ENCODE measurements at places on chromosomes 5 and 9.
A peak's percentile ranks its signal among the peaks of the same experiment; 100 is the strongest.

DNA sequence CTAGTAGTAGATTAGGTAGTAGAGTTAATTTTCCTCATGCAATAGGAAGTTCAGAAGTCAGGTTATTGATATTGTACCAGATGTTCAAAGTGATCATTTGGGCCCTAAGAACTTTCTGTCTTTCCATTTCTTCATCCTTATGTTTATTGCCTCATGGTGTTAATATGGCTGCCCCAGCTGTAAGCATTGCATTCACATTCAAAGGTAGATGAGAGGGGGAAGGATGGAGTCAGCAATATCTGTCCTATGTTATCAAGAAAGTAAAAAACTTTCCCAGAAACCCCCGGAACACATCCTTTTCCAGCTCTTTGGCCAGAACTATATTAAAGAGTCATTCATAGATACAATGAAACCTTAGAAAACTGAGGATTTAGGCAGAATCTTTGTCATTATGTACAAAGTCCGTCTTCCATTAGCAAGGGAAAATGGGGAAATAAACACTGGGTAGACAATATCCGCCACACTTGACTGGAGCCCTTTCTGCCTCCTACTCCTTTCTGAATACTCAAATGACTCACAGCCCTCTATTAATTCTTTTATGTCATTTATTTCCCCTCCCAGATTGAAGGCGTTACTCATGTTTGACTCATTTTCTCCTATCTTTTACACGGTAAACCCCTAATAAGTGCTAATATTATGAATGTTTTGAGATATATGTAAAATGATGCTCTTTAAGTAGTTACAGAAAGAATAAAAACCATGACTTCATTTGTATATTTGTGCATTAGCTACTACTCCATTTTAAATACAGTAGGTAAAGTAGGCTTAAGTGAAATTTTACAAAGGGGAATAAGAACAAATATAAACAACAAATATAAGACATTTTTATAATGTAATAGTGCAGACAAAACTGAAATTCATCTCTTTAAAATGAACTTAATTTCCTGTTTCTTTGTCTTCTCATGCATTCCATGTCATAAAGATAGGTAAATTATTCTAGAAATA is 127.6 kb downstream of the SLF1 start:
- peak; percentile 47 for DNase-seq

GRCh38 chr9:91816356-91816755 is 133.7 kb downstream of the ROR2 start:
- DNase-seq, result no peak

DNA sequence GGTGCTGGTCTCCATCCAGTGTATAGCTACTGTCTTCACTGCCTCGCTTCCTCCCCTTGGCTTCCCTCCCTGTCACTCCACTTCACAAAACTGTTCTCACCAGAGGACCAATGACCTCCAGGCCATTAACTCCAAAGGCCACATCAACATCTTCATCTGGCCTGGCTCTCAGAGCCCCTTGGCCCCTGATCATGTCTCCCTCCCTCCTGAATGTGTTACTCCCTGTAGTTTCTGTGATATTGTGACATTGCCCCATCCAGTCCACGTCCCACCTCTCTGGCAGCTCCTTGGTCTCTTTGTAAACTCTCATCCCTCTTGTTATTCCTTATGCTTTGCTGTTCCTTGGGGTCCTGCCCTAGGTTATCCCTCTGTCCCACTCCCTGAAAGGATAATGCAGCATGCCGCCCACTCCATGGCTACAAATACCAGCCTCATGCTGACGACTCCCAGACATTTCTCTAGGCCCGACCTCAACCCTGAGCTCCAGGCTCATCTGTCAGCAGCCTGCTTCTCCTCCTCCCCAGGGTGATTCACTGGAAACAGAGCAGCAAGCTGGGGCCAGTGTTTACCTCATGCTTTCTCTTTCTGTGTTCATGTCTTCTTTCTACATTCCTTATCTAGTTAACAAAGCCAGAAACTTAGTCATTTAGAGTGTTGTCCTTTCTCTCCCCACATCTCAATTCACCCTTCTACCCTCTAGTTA is 312.2 kb downstream of the SPOCK1 start:
- peak; percentile 20 for DNase-seq

DNA sequence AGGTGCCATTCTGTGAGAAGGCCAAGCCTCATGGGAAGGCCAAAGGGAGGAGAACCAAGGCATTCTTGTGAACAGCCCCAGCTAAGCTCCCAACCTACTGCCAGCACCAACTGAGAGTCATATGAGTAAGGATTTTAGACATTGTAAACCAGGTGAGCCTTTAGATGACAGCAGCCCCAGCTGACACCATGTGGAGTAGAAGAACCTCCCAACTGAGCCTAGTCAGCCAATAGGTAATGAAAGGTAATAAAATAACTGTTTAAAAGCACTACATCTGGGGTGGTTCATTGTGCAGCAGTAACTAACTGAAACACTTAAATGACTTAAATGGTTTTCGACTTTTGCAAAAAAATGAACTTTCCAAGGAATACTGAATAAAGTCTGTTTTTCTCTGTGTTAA is 172.6 kb upstream of the KIF2A start:
- DNase-seq, result no peak

GRCh38 chr5:173015598-173016455 is 32.3 kb downstream of the ATP6V0E1 start:
- no peak for DNase-seq

DNA sequence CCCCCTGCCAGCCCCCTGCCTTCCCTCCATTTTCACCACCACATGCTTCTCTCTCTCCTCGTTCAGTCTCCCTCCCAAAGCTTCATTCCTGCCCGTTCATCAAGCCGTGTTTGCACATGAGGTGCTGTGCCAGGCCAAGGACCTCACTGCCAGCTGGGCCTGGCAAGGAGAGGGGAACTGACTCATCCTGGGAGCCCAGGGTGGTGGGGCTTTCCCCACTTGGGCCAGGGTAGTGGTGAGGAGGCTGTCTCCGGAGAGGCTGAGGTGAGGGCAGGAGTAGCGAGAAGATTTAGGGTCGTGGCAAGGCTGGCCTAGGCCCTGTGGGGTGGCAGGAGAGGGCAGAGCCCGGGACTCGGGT is 30.4 kb upstream of the NOTCH1 start:
- DNase-seq, result peak; percentile 84

GRCh38 chr9:2570615-2571479 is 50.7 kb upstream of the VLDLR start:
- peak; percentile 100 for DNase-seq

- no peak for DNase-seq
These were observed 36.0 kb upstream of the SVEP1 start for GRCh38 chr9:110615498-110615897.

DNA sequence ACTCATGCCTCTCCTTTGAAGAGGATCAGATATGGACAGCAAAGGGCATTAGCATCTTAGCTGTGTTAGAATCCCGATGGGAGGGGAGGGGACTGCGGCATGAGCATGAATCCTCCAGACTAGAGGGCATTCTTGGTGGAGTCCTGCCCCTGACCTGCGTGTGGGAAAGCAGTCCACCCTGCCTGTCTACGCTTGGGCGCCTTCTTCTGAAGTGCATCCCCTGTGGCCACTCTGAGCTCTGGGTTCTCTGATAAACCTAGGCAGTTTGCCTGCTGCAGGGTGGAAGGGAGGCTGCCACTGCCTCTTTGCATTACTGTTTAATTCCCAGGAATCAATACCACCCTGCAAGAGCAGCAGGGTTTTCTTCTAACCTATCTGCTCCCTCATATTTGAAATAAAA is 169.3 kb downstream of the INSYN2B start:
- no peak for DNase-seq

- peak; percentile 54 for DNase-seq
These were observed 1050.2 kb downstream of the CDH12 start for GRCh38 chr5:21802869-21803490.

DNA sequence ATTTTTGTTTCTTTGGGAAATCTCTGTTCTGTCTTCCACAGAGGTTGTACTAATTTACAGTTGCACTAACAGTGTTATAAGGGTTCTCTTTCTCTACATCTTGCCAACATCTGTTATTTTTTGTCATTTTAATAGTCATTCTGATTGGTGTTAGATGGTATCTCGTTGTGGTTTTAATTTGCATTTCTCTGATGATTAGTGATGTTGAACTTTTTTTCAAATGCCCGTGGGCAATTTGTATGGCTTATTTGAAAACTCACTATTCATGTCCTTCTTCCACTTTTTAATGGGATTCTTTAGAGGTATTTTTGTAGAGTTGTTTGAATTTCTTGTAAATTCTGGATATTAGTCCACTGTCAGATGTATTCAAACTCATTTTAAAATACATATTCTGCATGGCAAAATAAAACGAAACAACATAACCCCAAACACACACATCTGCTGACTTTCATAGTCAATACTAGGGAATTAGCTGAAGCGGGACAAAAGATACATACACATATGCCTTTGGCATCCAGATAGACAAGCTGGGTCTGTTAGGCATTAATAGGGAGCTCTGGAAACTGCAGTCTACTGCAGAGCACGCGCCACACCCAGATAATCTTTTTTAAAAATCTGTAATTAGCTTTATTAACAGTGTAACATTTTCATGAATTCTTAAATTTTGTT is 5.8 kb upstream of the SPATA31C2 start:
- peak; percentile 2 for DNase-seq

DNA sequence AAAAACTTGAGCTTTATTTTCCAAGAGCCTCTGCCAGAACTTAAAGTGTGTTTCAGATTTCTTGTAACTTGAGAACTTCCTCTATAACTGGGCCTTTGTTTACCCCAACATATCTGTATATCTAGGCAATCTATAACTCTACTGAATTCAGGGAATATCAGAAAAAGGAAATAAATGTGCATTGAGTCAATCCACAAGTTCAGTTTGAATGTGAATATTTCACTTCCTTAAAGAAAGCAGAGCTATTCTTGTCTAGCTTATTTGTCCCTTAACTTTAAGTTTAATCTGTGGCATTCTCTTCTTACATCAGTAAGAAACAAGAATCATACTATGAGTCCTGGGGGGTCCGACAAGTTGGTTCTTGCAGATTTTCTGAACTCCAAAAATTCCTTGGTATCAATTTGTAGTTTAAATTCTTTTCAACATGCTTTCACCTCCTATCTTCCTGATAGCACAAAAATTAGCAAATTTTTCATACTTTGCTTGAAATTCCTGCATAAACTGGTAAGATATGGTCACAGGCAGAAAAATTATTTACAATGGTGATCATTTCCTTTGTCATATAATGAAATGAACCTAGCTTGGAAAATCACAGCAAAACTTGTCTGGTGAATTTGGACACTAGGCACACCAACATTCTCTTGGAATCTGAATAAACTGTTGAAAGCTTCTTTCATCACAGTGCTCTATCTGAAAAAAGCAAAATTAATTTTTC is 19.8 kb upstream of the ITGA1 start:
- no peak for DNase-seq

GRCh38 chr9:86337469-86338108 is 16.6 kb downstream of the TUT7 start:
- no peak for DNase-seq

DNA sequence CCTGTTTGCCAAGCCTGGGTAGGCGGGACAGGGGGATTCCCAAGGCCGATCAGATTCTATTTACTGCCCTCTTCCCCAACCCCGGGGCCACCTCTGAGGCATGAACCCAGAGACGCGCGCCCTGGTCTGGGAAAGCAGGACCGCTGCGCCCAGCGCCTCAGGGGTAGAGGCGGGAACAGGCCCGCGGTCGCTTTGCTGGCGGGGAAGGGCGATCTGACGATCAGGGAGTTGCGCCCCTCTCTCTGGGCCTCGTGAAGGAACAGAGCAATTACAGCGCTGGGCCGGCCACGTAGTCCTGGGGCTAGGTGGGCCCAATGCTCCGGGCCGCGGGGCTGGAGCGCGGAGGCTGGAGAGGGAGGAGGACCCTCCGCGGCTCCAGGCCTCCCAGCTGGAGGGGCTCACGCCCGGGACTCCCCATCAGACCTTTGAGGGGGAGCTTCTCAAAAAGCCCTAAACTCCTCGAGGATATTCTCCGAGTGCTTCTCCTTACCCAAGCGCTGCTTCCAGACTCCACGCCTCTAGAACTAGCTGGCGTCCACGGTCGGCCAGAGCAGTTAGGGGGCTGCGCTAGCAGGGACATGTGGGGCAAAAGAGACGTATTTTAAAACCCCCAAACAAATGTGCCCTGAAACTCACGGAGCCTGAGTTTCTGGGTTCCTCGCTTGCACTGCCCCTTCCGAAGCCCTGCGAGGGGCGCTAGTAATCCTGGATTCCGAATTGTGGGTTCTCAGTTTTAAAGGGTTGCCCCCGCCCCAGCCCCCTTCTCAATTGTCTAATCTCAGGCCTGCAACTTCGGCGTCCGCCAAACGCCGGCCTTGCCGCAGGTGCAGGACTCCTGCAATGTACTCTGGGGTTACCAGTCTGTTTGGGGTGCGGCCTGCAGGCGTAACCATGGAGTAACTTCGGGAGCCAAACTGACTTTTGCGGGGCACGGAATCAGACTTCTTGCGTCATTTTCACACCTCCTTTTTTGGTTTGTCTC is 57.6 kb downstream of the TMEM174 start:
- DNase-seq, result no peak

DNA sequence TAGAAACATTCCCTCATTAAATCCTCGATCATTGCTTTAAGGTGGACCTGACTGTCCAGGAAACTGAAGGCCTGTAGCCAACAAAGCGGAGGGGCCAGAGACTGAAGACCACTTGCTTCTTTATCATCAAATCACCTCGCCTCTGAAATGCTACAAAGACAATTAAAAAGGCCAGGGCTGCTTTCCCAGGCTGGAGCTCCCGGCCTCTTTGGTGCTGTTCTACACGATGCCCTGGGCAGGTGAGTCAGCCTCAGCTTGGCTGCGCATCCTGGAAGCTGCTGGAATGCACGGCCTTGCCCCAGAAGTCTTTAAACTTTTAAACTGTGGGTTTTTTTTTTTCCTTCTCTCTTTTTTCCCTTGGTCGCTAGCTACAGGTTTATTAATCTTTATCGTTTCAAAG is 46.5 kb downstream of the SH3PXD2B start:
- no peak for DNase-seq

- no peak for DNase-seq
These were observed 27.1 kb upstream of the PTGER4 start for GRCh38 chr5:40652441-40653220.

GRCh38 chr9:27408001-27408400 is 111.1 kb upstream of the EQTN start:
- peak; percentile 50 for DNase-seq

DNA sequence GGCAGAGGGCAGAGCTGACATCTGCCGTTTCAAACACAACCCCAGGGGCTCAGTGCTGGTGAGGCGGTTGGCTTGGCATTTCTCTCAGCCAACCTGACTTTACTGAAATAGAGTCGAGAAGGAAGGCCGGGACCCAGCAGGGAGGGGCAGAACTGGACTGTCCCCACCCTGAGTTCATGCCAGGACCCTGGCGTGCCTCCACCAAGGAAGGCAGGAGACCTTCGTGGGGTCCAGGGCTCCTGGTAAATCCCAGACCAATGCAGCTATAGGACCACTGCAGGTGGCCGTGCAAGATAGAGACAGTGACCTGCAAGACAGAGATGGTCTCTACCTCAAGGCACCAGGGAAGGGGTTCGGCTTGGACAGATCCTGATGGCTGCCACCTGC is 132.9 kb downstream of the ROR2 start:
- no peak for DNase-seq
